ENCODE measurements at places on chromosomes 2 and 18.

DNA sequence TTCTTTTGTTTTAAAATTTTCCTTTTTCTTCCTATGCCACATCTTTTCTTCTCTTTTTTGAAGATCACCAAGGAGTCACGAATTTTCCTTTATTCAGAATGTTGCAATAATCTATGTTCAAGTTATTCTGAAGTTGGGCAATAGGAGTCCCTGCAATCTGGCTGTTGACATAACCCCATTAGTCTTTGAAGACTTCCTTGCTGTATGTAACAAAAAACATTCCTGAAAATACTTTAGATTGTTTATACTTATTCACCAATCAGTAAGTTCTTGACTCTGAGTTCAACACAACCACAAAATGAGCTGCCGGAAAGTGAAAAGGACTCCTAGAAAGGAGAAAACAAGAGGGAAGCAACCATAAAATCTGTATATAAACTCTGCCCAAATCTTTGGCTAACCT lies 62.8 kb downstream of the TMEM237 start:
- no peak for DNase-seq

DNA sequence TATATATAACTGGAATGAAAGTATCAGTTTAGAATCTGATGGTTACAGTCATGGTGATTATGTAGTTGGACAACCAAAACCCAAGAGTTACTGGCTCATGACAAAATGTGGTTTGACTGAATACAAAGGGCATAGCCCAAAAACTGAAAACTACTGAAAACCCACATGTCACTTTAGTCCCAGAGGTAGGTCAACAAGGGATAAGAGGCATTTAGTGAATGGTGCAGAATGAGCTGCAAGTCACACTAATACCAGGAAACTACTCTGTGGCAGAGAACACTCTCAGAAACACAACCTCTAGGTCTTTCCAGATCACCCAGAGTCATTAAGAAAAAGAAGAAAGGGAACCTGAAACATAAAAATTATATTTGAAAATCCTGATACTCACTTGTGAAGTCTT lies 154.5 kb downstream of the AGPS start:
- no peak for DNase-seq

DNA sequence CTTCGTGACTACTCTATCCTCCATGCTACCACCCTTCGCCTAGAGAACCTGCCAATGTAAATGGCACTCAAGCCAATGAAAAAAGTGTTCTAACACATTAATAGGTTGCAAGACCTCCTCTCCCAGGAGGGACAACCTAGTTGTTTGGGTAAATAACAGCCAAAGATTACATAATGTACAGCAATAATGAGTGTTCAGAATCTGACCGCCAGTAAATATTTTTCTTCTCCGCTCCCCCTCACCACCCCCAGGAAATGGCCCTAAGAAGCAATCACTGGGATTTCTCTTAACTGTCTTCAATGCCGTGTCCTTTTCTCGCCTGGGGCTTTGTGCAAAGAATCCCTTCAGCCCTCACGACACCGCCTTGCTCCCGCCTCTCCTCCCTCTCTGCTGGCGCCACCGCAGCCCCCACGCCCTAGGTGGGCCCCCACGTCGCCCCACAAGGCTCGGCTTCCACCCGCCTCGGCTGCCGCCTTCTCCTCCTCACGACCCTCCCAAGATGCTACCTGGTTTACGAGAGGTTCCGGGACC lies 458 bp downstream of the HYCC2 start:
- DNase-seq, result no peak

DNA sequence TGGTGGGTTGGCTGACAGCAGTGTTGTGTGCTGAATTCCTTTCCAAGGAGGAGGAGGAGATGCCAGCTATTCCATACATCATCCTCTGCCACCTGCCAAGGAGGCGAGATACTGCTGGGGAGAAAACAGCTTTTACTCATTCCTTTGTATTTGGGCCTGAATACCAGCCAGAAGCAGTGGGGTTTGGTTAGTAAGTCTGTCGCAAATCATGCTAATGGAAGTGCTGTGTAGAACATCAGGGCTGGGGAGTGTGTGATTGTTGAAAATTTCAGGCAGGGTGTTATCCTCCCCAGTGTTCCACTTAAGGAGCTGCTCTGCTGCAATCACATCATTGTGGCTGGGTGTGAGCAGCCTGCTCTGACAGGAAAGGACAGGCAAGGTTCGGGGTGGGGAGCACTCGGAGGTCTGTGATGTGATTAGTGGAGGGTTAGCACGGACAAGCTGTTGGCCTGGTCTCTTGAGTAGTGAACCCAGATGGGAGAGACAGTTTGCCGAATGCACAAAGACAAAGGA lies 128.2 kb upstream of the DLX2 start:
- no peak for DNase-seq
